ENCODE measurements at places on chromosomes 5 and 9.
A peak's percentile ranks its signal among the peaks of the same experiment; 100 is the strongest.

- DNase-seq: no peak
Observed at GRCh38 chr9:99114049-99114440, 9.1 kb downstream of the TGFBR1 start.

- peak; percentile 89 for DNase-seq
Observed at GRCh38 chr5:1140171-1140817, 28.4 kb upstream of the SLC12A7 start.

- no peak for DNase-seq
Observed at GRCh38 chr9:76456202-76456926, 2.6 kb upstream of the GCNT1 start.

DNA sequence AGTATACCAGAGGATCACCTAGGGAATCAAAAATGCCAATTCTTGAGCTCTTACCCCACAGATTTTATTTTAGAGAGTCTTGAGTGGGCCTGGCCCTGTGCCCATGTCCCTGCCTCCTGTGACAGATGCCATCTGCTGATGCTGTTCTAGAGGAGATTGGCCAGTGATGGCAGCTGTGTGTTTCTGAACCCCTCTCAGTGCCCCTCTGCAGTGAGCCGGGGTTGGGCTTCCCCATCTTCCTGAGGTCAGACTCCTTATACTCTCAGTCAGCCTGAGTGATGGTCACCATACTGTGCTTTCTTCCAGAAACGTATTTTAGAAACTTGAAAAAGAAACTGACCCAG, 6.1 kb downstream of the PTCD2 start:
- no peak for DNase-seq

GRCh38 chr5:66426259-66427138, 169.7 kb upstream of the MAST4 start:
- no peak for DNase-seq

DNA sequence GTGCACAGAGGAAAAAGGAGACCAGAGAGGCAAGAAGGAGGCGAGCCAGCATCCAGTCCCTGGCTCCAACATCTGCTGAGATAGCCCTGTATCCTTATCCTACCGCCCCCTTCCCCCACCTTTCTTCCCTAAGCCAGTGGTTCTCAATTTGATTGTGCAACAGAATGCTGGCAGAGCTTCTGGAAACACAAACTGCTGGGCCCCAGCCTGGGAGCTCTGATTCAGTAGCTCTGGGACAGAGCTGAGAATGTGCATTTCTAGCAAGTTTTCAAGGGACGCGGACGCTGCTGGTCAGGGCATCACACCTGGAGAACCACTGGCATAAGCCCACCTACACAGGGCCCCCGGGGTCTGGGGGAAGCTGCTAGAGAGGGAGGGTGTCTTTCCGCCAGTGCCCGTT, 21.1 kb downstream of the AK8 start:
- no peak for DNase-seq

DNA sequence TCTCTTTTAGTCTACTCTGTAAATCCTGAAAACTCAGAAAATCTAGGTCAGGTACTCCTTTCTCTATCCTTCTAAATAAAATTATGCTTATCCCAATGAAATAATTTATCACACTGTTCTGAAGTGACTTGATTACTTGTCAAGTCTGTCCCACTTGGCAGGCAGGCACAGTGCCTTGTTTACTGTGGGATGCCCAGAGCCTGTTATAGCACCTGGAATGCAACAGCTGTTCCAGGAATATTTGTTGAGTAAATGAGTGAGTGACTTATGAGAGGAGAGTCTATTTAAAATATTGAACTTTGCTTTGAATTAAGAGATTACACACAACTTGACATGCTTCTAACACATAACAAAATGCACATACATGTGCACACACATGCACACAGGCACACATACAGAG, 130.0 kb downstream of the MPDZ start:
- no peak for DNase-seq

DNA sequence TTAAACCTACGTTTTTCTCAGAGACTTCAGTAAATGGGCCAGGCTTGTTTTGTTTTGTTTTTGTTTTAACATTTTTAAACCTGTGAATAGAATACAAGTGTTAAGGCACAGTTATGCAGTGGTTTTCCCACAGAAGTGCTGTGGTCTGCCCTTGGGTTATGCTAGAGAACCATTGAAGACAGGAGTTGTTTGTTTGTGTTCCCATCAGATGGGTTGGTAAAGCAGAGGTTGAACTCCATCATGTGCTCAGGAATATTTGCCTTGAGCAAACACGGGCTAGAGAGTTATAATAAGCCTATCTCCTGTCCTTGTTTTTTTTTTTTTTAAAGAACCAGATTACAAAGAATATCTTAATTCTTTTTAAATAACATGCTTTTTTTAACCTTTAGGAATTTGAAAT, 28.5 kb downstream of the RHOBTB3 start:
- no peak for DNase-seq

DNA sequence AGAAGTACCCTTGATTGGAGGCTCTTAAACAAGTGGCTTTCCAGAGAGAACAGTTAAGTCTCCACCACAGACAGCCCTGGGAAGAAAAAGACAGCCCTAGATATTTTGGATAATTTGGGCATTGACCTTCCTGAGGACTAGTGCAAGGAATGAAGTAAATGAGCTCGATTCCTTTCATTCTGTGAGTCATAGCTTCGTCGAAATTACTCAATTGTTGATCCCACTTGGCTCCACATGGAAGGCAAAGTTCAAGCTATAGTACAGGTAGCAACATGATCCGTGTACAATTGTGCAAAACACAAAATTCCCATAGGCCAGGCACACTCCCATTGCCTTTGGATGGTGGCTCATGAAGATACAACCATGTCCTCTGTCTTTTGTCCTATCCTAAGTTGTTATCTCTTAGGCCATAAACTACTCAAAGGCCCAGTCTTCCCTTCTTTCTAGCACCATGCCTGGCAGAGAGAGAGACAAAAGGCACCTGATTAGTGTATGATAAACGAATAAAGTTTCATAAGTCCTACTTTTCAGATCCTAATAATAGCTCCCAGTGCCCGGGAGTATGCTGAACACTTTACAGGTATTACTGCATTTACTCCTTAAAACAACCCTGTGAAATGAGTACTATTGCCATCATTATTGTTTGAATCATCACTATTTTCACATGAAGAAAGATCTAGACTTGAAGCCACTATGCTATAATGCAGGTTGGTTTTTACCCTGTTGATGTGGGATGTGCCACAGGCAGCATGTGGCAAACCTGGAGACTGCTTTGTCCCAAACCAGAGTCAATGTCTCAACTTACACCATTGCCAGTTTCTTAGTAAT, 116.7 kb upstream of the RANBP3L start:
- DNase-seq: no peak

DNA sequence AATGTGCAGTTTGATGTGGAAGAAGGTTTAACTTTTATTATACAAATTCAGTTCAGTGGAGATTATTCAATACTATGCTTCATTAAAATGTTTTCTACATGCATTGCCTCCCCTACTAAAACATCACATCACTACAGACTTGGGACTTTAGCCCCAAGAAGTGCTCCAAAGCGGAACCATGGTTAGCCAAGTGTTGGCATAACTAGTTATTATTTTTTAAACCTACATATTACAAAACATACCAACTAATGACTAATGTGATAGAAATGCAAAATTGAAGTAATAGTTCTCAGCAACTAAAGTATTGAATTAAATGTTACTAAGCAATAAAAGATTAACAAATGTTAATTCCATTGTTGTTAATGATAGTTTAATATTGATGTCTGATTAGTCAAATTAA, 74.5 kb downstream of the XRCC4 start:
- no peak for DNase-seq

DNA sequence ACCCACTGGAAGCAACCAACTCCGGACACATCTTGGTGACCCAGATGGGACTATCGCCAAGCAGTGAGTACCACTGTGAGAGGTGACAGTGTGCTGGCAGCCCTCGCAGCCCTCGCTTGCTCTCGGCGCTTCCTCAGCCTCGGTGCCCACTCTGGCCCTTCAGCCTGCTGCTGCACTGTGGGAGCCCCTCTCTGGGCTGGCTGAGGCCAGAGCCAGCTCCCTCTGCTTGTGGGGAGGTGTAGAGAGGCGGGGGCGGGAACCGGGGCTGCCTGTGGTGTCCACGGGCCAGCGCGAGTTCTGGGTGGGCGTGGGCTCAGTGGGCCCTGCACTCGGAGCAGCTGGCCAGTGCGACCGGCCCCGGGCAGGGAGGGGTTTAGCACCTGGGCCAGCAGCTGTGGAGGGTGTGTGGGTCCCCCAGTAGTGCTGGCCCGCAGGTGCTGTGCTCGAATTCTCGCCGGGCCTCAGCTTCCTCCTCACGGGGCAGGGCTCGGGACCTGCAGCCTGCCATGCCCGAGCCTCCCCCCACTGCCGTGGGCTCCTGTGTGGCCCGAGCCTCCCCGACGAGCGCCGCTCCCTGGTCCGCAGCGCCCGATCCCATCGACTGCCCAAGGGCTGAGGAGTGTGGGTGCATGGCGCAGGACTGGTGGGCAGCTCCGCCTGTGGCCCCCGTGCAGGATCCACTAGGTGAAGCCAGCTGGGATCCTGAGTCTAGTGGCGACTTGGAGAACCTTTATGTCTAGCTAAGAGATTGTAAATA, 78.5 kb upstream of the PLPP1 start:
- DNase-seq: no peak

- no peak for DNase-seq
Observed at GRCh38 chr5:138938526-138938925, 63.4 kb upstream of the LRRTM2 start.

- no peak for DNase-seq
Observed at GRCh38 chr5:126651013-126651577, 50.3 kb downstream of the PHAX start.

DNA sequence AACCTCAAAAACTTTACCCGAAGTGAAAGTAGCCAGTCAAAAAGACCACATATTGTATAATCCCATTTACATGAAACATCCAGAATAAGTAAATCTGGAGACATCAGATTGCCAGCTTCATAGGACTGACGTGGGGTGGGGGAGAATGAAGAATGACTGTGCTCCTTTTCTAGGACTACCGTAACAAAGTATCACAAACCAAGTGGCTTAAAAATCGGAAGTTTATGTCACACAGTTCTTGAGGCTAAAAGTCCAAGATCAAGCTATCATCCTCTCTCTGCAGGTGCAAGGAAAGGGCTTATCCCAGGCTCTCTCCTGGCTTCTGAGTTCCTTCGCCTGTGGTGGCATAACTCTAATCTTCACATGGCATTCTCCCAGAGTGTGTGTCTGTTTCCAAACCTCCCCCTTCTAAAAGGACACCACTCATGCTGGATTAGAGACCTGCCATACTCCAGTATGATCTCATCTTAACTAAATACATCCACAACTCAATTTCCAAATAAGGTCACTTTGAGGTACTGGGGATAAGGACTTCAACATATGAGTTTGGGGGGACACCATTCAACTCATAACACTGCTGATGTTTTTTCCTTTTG, 25.5 kb downstream of the ADAM19 start:
- no peak for DNase-seq

DNA sequence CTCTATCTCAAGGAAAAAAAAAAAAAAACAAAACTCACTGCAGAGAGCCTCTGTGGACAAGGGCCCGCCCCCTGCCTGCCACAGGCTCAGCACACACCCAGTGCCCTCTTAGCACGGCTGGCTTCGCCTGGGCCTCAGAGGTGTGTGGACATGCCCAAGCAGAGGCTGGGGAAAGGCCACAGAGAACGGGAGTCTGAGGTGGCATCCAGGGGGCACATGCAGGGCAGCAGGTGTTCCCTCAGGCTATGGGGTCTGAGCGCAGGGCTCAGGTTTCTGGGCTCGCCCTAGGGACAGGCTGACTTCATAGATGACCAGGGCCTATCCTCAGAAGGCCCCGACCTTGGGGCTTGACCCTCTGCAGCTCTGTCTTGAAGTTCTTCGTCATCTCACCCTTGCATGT, 138.7 kb downstream of the ZNF354C start:
- no peak for DNase-seq

- peak; percentile 90 for DNase-seq
Observed at GRCh38 chr9:131739959-131740648, at the start of gene RAPGEF1. TSS of gene RAPGEF1 (minus strand) at chr9:131740076. CDS start at chr9:131739830, 246 bp downstream.

DNA sequence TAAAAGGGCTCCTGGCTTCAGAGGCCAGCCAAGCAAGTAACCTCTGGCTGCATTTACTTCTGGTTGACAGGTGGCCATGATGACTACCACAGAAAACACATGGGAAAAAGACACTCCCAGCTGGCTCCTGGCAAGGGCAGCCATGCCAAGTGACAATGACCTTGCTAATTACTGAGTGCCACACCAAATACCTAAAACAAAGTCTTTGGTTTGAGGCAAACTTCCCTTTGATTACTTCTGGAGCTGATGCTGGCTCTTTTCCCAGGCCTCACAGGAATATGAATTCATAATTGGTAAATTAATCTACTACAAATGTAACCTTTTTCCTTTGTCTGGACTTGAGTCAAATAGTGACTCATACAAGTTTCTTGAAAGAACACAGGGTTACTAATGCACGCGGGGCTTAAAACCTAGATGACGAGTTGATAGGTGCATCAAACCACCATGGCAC, 61.0 kb downstream of the LPAR1 start:
- DNase-seq: no peak

DNA sequence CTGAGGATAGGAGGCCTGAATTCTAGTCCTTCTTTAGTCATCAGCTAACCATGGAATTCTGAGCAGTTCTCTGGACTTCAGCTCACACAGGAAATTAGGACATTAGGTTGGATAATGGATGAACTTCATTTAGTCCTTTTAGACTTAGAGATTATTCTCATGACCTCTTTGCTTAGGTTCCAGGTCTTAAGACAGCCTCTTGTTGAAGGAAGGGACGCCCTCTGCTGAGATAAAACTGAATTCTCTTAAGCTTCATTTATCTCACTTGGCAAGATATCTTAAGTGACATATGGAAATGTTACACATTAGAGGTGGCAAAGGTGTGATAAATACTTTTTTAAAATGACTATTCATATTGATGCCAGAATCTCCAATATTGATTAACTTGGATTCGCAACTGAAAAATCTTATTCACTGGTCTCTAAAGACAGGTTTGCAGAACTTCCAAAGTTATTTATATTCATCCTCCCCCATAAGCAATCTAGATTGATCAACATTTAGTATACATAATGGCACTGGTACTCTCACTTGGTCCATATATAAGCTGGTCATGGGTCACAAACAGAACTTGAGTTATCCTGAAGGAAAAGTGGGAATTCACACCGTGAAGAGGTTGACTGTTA, 16.9 kb upstream of the ZNF366 start:
- no peak for DNase-seq

GRCh38 chr5:136620016-136620419, 254.7 kb upstream of the TRPC7 start:
- no peak for DNase-seq

GRCh38 chr5:53041071-53041692, 52.0 kb downstream of the ITGA2 start:
- no peak for DNase-seq
